LoVo (cell line): ENCODE measurements at places on chromosomes 5 and 9.

DNA sequence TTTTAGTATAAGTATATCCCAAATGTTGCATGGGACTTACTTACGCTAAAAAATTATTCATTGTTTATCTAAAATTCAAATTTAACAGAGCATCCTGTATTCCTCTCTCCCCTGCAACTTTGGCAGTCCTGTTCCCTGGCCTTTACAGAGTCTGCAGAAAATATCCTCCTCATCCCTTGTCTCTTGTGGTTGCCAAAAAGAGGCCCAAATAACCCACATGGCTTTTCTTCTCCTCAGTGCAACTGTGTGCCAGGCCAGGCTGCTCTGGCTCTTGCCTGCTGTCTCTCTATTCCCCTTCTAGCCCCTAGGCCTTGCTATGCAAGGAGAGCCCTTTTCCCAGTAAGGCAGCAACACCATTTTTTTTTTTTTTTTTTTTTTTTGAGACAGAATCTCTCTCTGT is 23.0 kb downstream of the ARHGEF37 start:
- no peak for DNase-seq

DNA sequence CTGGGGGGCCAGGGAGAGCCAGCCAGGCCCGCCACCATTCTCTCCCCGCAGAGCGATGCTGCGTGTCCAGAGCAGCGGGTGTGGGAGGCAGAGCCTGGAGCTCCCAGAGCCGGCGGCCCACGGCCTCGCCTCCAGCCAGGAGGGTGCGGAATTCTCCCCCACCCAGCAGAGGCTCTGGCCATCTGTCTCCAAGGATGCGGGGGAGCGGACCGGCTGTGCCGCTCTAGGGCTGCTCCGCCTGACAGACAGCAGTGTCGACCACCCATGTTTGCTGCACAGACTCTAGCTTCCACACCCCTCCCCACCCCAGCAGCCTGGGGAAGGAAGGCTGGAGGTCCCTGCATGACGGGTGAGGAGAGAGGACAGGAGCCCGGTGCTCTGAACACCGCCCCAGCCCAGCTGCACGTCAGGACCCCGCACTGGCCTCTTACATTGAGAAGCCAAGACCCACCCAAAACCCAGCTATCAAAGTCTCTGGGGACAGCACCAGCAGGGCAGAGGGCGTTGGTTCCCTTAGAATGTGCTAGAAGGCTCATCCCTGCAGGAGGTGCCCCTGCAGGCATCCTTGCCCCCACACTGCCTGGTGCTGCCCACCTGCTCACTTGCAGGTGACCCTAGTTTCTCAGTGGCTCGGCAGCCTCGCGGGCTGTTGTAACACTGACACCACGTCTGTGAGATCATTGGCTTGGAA is 29.7 kb upstream of the FCN1 start:
- no peak for DNase-seq

- DNase-seq: no peak
Observed at GRCh38 chr5:160359816-160360215, 10.6 kb downstream of the C1QTNF2 start.

DNA sequence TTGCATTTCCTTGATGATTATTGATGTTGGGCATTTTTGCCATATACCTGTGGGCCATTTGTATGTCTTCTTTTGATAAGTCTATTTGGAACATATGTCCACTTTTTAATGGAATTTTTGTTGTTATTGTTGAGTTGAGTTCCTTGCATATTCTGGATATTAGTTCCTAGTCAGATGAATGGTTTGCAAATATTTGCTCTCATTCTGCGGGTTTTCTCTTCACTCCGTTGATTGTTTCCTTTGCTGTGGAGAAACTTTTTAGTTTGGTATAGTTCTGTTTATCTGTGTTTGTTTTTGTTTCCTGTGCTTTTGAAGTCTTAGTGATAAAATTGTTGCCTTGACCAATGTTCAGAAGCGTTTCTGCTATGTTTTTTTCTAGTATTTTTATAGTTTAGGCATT is 13.0 kb downstream of the OSMR start:
- DNase-seq: no peak

DNA sequence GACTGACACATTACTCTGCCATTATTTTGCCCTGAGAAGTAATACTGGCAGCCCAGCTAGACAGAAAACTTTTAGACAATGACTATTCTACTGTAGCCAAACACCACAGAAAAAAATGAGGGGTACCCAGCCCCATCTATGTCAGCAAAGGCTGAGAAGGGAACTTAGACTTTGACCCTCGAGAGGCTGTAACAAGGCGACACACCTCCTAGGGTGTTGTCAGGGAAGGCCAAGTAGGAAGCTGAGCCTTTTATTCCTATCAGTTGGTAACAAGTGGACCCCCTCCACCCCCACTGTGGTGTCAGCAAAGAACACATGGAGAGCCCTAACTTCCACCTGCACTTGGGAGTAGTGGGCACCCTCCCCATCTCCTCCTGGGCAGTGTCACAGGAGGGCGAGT is 55.6 kb downstream of the SPTLC1 start:
- peak; percentile 13 for DNase-seq

DNA sequence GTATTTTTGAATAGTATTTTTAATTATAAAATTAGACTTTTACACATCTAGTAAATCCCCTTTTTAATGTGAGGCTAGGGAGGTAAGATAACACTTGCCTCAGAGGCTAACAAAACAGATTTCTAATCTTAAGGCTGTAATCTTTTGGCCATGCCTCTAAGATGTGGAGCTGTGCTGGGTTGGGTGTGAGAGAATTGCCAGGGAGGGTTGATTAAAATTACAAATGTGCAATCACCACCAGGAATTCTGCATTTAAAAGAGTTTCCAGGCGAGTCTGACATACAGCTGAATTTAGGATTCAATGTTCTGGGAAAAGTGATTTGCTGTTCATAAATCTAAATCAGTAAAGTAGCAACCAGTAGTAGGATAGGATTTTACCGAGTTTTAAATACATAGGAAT is 73.3 kb downstream of the NUDT12 start:
- DNase-seq: no peak

- no peak for DNase-seq
Observed at GRCh38 chr5:150582241-150583109, 58.0 kb upstream of the SYNPO start.

- no peak for DNase-seq
Observed at GRCh38 chr9:16342246-16343020, 528.0 kb downstream of the BNC2 start.

DNA sequence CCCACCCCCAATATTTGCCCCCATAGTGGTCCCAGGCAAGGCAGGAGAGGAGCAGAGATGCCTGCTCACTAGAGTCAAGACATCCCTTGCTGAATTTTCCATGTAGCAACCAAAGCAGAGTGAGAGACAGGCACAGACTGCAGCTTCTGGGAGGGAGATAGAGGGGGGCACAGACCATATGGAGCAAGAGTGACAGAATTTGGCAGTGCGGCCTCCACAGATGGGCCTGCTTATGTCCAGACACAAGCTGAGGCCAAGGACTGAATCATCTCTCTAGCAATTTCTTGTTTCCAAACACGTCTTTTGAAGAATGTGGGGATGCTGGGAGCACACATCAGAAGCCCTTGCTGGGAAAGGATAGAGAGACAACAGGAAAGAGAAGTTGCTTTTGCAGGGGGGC is 53.0 kb upstream of the ALDH1B1 start:
- DNase-seq: no peak

DNA sequence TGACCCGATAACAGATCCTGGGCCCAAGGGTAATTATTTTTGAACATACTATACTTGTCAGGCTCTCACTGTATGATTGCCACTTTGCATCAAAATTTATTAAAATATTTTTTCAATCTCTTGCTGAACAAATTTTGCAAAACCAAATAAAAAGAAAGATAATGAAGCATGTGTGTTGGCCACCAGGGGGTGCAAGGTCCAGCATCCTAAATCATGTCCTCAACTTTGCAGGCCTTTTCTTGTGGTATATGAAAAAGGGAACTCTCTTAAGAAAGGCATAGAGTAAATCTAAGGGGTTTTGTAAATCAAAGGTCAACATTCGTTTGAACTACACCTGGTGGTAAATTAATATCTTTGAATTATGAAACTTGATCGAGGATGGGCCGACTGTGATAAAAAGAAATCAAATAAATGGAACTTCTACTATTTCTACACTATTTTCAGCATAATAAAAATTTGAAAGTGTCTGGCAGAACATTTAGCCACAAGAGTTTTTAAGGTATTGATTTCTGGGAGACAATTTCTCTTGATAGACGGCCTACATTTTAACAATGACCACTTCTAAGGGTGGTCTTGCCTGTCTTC is 676.5 kb downstream of the DMRTA1 start:
- DNase-seq: peak; percentile 27

DNA sequence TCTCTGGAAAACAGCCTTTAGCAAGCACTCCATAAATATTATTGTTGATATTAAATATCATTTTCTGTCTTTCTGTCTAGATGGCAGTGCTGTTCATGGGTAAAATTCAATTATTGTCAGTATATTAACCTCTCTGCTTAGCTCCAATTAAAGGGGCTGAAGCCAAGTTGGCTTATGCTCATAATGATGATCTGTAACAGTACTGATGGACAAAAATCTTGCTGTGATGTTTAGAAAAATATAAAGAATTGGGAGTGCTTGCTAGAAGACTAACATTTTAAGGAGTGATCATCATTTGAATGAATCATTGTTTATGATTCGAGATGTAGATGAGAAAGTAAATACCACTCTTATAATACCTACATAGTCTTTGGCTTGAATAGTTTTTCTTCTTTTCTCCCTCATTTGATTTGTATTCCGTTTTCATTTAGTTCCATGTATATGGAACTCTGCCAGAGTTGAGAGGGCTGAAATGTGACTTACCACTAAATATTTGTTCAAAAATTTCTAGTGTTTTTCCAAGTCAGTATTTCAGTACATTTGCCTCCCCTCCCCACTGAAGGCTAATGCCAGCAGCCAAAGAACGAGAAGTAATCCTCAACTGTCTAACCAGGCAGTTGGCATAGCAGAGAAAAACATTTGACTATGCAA is 538.3 kb downstream of the CSNK1G3 start:
- no peak for DNase-seq

GRCh38 chr5:173963182-173963838 is 25.7 kb upstream of the C5orf47 start:
- no peak for DNase-seq

DNA sequence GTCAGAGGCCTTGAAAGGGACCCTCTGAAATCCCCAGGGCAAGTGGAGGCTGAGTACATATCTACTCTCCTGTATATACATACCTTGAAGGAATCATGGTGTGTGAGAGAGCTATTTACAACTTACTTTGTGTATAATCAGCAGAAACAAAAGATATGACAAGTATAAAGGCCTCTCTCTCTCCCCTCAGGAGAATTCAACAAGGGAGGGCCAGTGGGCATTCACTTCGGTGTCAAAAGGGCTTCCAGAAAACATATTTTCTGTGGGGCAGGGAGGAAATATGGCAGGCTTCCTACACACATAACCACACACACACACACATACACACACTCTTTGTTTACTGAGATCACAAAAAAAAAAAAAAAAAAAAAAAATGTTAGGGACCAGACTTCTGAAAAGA is 181.7 kb downstream of the BNC2 start:
- no peak for DNase-seq

- no peak for DNase-seq
Observed at GRCh38 chr9:138007566-138007917, 130.0 kb downstream of the CACNA1B start.

DNA sequence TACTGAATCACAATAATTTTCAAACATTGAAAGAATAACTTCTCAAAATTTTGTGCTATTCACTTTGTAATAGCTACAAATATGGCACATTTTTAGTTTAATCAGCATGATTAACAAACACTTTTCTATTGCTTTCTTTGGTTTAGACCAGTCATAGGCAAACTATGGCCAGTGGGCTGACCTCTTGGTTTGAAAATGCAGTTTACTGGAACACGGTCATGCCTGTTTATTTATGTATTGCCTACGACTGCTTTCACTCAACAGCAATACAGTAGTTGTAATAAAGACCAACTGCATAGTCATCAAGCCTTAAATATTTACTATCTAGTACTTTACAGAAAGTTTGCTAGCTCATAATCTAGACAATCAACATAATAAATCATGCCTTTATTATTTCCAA is 810.8 kb downstream of the TLE1 start:
- DNase-seq: no peak

GRCh38 chr5:15904899-15905830 is 274.4 kb downstream of the MARCHF11 start:
- no peak for DNase-seq

DNA sequence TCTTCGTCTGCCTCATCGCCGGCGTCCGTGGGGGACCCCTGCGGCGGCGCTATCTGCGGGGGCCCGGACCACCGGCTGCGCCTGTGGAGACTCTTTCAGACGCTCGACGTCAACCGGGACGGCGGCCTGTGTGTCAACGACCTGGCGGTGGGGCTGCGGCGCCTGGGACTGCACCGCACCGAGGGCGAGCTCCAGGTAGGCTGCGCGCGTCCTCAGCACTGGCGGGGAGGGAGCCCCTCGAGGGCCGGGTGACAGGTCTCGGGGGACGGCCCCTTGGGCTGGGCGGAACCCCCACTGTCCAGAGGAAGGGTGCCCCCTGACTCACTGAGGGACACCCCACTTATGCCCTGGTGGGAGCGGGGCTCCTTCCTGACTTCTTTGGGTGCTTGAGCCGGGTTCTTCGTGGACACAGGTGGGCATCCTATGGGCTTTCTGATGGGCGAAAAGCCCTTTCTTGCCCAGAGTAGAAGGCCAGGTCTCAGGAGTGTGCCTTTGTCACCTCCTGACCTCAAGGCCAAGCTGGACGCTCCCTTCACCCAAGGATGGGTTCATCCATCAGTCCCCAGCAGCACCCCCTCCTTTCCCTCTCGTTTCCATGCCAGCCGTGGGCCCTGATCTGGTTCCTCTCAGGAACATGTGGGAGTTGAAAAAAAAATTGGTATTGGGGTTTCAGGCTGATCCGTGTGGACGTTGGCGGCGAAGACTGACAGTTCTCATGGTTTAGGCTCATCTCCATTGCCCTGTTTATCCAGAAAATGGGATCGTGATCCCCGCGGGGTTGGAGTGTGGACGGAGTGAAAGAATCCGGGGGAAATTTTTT is 564 bp downstream of the SLC25A25 start:
- no peak for DNase-seq

DNA sequence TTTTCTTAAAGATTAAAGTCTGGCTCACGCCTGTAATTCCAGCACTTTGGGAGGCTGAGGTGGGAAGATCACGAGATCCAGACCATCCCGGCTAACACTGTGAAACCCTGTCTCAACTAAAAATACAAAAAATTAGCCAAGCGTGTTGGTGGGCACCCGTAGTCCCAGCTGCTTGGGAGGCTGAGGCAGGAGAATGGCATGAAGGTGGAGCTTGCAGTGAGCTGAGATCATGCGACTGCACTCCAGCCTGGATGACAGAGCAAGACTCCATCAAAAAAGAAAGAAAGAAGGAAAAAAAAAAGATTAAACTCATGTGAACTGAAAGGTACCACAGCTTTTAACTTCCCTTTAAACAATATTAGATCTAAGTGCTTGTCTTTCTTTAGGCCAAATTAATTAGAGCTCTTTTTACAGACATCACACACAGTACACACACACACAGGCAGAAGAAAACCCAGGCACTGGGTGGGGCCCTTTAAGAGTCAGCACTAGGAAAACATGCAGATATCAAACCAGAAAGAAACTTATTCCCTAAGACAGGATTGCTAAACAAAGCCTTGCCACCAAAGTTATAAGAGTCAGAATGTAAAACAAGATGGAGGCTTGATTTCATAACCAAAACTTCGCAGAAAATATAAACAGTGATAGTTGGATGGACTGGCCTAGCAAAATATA is 29.3 kb upstream of the UHRF2 start:
- DNase-seq: no peak

GRCh38 chr5:107067395-107067794 is 603.3 kb downstream of the EFNA5 start:
- DNase-seq: no peak
